ENCODE measurements at places on chromosomes 1 and 21. TPM values are rescaled to one million over a fixed set of nuclear protein-coding genes. Genes with fewer than 3 reads are reported as not detected.

DNA sequence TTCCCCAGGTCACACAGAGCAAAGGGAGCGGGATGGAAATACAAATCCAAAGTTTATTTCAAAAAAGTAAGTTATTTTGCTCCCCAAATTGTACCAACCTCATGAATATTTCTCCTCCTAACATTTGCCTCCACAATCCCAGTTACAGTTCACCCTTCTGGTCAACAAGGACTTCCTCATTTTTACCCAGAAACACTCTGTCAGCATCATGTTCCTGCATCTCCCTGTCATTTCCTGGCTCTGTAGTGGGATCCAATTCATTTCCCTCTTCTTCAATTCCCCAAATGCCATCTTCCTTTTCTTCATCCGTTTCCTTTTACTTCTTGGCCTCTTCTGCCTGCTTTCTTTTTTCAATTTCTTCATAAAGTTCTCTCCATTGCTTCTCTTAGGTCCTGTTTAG lies 32.0 kb upstream of the EPS15 start:
- DNase-seq: no peak

GRCh38 chr21:28884481-28884880 lies 108.2 kb downstream of the LTN1 start:
- DNase-seq: no peak

The SIPA1L2 gene
- polyA plus RNA-seq: 6.7 TPM

The DYRK3 gene
- polyA plus RNA-seq: 8.7 TPM

DNA sequence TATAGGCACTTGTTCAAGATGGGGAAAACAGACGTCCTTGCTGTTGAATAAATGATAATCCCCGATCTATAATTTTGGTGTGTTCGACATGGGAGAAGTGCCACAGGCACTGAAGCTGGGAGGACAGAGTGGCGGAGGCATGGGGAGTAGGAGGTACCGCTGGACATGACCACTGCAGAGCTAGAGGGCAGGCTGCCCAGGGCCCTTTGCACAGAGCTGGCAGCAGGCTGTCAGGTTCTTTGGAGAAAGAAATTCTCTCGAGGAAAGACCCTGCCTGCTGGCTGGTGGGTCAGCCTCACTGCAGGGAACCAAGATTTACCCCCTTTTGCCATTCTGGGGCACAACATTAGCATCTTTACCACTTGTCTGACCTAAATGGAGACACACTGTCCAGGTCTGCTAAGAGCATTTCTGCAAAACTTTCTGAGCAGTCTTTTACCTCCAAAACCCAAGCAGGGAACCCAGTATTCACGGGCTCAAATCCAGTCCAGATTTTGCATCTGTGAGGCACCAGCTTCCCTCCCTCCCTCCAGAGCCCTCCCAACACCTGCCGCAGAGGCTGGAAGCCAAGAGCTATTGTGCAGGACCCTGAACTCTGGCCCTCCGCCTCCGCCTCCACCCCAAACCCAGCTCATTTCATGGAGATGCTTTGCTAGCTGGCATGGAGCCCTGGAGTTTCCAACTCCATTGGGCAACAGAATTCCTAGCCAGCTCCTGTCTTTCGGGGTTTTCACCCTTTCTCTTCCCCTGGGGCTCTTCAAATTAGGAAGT lies 142.3 kb downstream of the PLXNA2 start:
- no peak for DNase-seq

DNA sequence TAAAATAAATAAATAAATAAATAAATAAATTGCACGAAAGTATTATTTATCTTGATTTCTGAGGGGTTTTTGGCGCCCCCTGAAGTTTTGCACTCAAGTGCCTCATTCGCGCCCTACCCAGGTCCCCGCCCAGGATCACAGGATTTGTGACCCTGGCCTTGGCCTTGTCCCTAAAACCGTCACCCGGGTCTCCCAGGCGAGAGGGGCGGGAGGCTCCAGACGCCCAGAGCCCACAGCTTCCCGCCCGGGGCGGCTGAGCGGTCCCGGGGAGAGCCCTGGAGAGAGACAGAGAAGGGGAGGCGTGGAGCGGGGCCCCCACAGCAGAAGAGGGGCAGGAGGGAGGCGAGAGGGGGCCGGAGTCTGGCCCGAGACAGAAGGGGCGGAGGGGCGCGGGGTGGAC lies 91.8 kb upstream of the CASZ1 start:
- DNase-seq: no peak

DNA sequence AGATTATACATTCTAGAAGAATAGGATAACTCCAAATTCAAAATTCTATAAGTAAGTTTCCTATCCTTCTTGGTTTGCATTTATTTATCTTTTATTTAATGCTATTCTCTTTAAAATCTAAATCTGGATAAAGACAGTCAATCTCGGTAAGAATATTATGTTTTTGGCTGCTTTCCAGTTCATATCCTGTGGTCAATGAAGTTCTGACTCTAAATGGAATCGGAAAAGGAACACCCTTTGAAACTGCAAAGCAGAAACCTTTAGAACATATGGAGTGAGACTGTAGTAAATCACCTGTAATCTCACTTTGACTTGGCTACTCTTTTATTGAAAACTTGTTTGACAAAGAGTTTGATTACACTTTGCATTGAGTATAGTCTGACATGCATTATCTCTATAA lies 85.2 kb downstream of the KIFAP3 start:
- DNase-seq: no peak

DNA sequence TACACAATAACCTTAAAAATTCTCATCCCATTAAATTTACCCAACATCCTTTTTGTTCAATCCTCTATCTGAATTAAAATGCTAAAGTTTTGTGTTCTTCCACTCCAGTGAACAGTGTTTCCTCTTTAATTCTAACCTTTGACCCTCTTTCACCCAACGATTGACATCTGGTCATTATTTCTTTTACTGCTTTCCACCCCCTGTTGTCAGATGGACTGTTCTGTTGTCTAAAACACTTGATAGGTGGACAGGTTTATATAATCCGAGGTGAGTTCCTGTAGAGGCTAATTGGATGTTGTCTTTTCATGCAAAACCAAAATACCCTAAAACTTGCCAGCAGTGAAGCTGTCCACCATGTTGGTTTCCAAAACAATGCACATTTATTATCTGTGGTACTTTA lies 73.4 kb upstream of the SERTAD4 start:
- DNase-seq: no peak

- no peak for DNase-seq
Measured at GRCh38 chr1:206975306-206975705, 5.0 kb upstream of the FCAMR start.

DNA sequence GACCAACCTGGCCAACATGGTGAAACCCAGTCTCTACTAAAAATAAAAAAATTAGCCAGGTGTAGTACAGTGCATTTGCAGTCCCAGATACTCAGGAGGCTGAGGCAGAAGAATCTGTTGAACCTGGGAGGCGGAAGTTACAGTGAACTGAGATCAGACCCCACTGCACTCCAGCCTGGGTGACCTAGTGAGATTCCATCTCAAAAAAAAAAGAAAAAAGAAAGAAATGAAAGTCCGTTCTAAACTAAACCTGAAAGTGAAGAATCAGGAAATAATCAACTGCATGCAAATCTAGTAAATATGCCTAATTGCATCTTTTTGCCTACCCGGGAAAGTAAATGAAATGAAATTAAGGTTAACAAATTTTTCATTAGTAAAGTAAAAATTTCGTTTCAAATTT lies 99.6 kb downstream of the ZZZ3 start:
- DNase-seq: no peak

GRCh38 chr21:42214081-42214750 lies 4.7 kb upstream of the ABCG1 start:
- no peak for DNase-seq

DNA sequence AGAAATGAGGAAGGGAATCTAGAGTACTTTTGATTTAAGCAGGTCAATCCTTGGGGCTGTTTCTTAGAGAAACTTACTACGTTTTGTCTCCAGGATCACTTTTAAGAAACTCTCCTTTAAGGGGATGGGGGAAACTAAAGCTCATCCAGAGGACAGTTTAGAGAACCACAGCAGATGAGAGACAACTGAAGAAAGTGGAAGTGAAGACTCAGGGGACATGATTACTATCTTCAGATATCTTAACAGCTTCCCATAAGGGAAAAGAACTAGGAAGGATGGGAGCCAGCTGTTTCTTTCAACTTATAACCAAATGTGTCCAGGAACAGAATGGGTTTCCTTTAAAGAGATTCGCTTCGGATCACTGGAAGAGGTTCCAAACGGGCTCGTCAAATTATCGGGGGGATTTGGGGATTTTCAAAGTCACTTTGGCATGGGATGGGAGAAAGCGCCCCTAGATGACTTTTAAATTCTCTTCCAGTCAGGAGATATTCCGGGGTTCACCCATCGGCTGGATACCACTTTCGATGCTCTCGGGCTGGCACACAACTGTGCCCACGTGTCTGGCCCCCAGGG lies 1.2 kb downstream of the SCMH1 start:
- no peak for DNase-seq

- DNase-seq: no peak
Measured at GRCh38 chr1:155809088-155809487, 47.9 kb downstream of the GON4L start.

DNA sequence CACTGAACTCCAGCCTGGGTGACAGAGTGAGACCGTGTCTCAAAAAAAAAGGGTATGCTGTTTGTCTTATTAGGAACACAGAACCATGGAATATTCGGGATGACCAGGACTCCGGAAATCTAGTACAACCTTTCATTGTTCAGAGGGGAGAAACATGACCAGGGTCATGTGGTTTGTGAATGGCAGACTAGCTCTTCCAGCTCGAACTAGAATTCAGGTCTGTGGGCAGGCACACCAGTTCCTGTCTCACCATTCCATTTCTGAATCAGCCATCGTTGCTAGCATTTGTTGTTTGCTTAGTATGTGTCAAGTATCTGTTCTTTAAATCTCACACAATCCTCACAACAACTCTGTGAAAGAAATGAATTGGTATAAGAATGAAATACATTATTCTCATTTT lies 50.9 kb downstream of the MDM4 start:
- no peak for DNase-seq

Data from A549 (cell line).